ENCODE measurements at places on chromosomes 12 and 14.

DNA sequence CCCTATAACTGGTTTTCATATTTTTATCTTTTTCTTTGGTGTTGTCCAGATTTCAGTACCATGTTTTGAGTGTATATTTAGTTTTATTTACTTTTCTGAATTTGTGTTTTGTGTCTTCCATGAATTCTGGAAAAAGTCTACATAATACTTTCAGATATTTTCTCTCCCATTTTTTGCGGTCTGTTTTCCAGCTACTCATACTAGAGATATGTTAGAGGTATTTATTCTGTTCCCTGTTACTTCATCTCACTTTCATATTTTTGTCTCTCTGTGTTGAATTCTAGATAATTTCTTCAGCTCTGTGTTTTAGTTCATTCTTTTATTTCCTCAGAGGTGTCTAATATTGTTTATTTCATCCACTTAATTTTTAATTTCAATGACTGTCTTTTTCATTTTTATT, 74.2 kb downstream of the IFT81 start:
- no peak for DNase-seq

DNA sequence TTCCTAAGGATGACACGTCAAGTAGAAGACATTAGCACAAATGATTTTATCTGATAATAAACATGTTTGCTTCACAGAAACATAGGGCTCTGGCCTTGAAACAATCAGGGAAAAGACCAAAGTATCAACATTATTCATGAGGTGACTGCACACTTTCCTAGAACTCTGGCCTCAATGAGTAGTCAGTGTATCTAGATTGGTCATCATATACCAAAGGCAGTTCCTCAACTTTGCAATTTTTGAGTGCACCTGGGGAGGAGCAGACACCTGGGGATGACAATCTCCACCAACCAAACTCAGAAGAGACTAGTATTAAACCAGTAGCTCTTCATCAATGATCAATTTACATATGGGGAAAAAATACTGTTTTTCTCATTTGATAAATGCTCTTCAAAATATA, 4.5 kb downstream of the EDDM3A start:
- DNase-seq: no peak

- peak; percentile 14 for DNase-seq
Observed at GRCh38 chr14:68772761-68773381, 20.0 kb downstream of the ZFP36L1 start.

GRCh38 chr12:33432992-33433391, 6.6 kb downstream of the SYT10 start:
- no peak for DNase-seq

DNA sequence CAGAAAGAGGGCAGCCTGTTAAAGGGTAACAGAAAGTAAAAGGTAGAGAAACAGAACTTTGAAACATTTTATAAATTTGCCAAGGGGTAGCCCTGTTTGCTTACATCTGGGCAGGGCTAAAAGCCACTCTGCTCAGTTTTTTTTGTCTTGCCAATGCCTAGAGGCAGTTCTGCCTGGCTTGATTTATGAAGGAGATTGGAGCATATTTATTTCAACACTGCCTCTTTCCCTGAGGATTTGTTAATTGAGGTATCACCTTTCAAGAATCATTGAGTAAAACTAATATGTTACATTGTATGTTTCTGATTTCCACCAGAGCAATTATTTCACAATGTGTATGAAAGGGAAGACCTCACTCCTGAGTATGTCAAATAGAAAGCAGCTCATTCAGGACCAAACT, 160.8 kb downstream of the GXYLT1 start:
- no peak for DNase-seq

DNA sequence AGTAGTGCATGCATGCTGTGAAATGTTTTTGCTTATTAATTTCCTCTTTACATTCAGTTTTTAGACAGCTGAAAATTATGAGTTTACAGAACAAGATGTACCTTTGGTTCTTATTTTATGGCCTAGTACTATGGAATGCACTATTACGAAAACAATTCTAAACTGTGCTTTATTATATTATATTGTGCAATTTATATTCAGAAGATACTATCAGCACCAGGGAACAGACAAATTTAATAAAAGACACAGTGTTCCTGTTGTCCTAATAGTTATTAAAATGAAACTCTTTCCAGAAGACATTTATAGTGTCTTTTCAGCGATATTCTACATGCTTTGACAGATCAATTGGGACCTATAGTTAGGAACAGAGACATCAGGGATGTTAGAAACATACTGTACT, 427.3 kb downstream of the BTG1 start:
- no peak for DNase-seq

DNA sequence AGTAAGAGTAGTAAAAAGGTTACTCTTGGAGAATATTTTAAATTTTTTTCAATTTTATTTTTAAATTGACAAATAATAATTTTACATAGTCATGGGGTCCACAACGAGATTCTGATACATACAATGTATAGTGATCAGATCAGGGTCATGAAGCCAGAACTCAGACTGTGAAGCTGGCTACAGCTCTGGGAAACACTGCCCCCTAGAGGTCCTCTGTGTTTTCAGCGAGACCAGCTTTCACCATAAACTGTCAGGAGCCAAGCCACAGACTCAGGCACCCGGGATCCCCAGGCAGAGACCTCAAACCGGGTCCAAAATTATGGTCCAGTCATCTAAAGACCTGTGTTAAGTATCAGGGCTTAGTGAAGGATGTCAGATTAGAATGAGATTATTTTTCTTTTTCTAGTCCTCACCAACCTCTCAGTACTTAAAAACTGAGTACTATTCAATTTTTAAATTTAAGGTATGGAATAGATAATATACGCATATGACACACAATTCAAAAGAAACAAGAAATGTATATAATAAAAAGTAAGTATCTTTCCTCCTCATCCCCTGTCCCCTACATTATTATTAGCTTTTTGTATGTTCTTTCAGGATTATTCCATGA, 397.1 kb downstream of the MDGA2 start:
- peak; percentile 4 for DNase-seq

DNA sequence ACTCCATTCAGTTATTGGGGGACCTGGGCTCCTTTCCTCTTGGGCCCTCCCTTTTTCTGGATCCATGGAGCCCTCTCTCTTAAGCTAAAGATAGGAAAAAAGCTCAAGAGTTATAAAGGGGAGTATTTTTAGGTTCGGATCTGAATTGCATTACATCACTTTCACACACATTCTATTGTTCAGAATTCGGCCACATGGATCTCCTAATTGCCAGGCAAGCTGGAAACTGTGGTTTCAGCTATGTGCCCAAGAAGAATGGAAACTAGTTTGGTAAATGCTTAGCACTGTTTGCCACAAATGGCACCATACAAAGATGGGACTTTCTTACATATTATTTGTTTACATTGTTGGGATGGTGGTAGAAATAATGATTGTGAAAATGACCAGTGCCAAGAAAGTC, 145.6 kb downstream of the LRIG3 start:
- DNase-seq: no peak

GRCh38 chr14:93115069-93115820, 480 bp downstream of the ITPK1 start:
- DNase-seq: peak; percentile 76

GRCh38 chr12:85516667-85517325, 236.8 kb downstream of the ALX1 start:
- DNase-seq: no peak

DNA sequence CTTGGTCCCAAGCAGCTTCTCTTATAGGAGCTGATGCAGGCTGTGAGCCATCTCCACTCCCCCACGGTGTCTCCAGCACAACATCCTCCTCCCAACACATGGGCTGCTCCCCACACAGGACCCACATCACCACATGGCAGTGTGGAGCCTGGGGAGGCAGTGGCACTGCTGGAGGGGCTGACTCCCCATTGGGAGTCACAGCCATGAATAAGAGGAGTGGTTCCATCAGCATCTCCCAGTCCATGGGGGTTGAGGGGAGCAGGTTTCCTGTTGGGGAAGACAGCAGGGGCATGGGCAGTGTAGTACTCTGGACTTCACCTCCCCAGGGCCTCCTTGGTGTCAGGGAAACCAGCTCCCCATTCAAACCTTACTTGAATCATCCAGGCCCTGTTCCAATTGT, 40.5 kb upstream of the OXA1L start:
- no peak for DNase-seq

DNA sequence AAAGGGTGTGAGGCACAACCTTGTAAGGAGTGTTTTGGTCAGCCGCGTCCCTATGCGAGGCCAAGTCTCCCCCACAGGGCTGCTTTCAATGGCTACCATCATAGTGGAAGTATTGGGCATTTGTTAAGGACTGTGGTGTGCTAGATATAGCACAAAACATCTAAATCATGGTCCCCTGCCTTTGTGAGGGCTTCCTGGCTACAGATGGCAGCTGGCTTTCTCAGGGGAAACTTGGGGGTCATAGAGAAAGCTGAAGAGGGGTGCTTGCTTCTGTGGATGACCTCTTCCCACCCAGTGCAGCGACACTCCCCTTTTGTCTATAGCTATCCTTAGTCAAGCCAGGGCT, 315.8 kb downstream of the ZFP36L1 start:
- DNase-seq: no peak

DNA sequence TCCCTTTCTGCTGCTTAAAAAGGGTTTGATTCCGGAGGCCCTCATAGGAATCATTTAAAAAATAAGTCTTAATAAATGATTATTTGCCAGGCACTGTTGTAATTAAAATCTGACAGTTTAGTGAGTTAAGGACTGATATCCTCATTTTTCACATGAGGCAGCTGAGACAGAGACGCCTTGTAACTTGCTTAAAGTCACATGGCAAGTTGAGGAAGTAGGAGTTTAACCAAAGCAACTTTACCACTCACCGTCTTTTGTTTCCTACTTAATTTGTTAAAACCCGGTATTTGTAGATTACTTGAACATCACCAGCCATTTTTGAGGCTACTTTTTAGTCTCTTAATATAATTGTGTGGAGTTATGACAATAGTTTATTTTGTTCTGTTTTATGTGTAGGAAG, 2.4 kb downstream of the TIGAR start:
- no peak for DNase-seq

DNA sequence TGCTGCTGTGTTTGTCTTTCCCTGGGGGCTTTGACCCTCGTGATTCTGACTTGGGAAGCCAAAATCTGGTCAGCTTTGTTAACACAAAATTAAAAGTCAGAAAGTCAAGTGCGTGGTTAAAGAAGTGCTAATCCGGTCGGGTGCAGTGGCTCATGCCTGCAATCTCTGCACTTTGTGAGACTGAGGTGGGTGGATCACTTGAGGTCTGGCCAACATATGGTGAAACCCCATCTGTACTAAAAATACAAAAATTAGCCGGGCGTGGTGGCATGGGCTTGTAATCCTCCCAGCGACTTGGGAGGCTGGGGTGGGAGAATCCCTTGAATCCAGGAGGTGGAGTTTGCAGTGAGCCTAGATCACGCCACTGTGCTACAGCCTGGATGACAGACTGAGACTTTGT, 844.6 kb downstream of the VRK1 start:
- no peak for DNase-seq

GRCh38 chr14:79383031-79383430, 828.3 kb downstream of the DIO2 start:
- DNase-seq: no peak

- DNase-seq: no peak
Observed at GRCh38 chr12:3644104-3644503, 108.8 kb downstream of the CRACR2A start.

GRCh38 chr14:54606631-54607133, 39.8 kb downstream of the SAMD4A start:
- no peak for DNase-seq

DNA sequence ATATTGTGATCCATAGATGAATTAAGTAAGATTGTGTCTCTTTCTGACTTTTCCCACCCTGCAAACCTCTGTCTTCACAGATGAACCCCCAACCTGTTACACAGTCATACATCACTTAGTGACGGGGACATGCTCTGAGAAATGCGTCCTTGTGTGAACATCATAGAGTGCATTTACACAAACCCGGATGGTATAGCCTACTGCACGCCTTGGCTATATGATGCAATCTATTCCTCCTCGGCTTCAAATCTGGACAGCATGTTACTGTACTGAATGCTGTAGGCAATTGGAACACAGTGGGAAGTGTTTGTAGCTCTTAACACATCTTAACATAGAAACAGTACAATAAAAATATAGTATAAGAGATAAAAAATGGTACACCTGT, 7.4 kb upstream of the TESPA1 start:
- DNase-seq: no peak

GRCh38 chr14:49966304-49966809, 73.5 kb downstream of the ARF6 start:
- no peak for DNase-seq

GRCh38 chr12:27331291-27331926, 1.2 kb upstream of the BMAL2 start:
- no peak for DNase-seq

Measured in naive thymus-derived CD8-positive, alpha-beta T cell (primary cell).